Stimulated activated CD4-positive, alpha-beta T cell treated with anti-CD3 and anti-CD28 coated beads, Interleukin-1b, Interleukin-23, amount 100 ng/mL, for 1 hour (primary cell): ENCODE measurements at places on chromosomes 3 and 15.

DNA sequence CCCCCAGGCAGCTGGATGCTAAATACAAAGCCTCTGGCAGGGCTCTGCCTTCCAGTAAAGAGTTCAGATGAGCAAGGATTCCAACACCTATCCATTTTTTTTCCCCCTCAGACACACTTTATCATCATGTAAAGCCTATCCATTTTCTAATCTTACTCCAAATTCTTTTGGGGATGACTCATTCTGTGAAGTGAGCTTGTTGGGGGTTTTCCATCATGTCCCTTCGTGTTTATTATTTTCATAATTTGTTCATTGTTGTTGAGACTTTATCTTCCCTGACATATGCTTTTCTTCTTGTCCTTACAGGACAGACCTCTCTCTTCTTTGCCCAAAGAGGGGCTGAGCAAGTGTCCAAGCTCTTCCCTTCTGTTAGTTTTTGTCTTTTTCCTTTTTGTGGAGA lies 34.7 kb upstream of the SH3BP5 start:
- DNase-seq: no peak

DNA sequence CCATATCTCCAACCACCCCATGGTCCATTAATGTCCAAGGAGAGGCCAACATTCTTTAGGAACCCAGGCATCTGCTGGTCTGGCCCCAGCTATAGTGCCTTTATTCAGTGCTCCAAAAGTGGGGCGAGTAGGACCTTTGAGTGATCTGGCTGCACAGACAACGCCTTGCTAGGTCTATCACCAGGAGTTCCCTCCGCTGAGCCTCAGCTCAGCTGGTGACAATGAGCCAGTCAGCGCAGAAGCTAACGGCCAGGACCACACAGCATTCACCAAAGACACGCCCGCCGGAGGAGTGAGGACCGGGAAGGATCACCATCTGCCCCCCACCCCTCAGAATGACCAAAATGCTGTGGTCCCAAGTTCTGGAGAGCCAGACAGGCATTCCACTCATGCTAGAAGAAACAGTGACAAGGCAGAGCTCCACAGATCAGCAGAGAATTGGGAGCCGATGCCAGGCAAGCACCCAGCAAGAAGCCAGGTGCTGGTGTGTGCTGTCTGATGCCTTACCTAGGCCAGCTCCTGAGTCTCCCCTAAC lies 19.0 kb downstream of the TBC1D2B start:
- no peak for DNase-seq

DNA sequence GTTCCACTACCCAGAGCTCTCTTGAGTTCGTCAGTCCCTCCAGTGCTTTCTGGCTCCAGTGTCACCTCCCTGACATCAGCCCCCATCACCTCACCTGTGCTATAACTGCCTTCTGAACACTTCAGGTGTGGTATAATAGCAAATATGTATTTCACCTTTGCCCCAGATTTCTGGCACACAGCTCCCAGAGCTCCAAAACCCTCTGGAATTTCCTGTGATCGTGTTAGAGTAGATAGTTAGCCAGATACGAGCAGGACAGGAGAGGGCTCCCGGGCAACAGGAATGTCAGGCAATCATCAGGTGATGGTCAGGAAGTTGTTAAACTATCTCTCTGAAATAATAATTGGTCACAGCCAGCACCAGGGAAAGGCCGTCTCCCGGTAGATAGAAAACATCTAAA lies 22.6 kb upstream of the LIMD1 start:
- no peak for DNase-seq

GRCh38 chr15:63891768-63892133 lies 58.0 kb upstream of the HERC1 start:
- no peak for DNase-seq

- DNase-seq: no peak
Observed at GRCh38 chr15:85116925-85117646, 135.4 kb downstream of the PDE8A start.

DNA sequence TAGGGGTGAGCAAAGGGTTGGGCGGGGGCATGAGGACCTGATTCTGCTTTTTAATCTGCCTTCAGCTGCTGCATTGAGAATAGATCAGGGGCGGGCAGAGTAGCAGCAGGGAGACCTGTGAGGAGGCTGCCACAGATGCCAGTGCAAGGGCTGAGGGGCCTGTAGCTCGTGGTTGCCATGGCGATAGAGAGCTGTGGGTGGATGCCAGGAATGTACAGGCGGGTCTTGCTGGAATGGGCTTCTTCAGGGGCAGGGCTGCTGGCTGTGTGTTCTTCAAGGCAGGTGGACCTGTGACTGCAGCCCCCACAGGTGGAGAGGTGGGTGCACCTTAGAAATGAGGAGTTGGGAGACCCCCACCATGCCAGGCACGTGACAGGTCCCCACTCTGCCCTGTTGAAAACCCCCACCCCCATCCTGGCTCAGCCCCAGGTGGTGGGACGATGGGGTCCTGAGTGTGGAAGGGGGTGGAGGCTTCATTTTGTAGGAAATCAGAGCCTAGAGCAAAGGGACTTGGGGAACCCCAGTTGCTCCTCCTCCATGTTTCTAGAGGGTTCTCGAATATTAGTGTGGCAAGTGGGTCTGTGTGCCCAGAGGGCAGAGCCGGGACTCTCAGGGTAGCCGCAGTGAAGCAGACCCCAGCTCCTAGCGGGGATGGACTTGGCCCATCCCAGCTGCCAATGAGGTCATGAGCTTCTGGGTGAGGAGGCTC lies 38.3 kb downstream of the SLC6A6 start:
- no peak for DNase-seq

DNA sequence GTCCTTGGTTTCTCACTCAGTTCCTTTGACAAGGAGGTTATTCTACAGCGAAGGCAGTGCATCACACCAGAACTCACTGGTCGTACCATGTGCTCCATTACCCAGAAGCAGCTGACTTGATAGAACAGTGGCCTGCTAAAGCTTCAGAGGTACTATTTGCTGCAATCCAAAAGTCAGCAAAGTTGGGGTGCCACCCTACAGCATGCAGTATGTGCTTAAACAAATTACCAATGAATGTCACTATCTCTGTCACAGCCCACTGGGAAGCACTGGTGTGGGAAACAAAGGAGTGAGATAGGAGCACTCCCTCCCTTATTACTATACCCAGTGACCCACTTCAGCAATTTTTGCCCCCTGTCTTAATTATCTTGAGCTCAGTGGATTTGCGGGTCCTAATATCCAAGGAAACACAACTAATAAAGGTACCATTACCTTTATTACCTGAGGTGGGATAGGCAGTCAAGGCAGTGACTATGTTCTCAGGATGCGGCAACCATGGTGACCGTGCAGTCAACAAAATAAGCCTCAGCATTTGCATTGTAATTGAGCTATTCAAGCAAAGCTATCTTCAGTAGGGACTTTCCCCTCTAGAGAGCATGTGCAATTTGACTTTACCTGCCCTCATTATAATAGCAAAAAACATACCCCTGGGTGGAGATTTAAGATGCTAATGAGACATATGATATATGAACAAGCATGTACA lies 199.4 kb downstream of the OCA2 start:
- no peak for DNase-seq

- no peak for DNase-seq
Observed at GRCh38 chr3:175107231-175107630, 248.1 kb downstream of the NAALADL2 start.

DNA sequence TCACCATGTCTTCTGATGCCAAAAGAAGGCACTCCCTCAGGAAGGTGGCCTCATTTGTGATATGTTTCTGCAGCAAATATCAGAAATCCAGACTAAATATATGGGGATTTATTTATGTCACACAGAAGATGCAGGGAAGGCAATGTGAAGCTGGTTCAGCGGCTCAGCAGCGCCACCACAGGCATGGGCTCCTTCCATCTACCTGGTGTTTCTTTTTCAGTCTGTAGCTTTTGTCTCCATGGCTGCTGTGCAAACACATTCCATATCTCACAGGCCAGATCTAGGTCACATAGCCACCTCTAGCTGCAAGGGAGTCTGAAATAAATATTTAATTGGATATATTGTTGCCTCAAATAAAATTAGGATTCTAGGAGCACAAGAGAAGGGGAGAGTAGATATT lies 502.1 kb upstream of the IL12A start:
- DNase-seq: no peak

DNA sequence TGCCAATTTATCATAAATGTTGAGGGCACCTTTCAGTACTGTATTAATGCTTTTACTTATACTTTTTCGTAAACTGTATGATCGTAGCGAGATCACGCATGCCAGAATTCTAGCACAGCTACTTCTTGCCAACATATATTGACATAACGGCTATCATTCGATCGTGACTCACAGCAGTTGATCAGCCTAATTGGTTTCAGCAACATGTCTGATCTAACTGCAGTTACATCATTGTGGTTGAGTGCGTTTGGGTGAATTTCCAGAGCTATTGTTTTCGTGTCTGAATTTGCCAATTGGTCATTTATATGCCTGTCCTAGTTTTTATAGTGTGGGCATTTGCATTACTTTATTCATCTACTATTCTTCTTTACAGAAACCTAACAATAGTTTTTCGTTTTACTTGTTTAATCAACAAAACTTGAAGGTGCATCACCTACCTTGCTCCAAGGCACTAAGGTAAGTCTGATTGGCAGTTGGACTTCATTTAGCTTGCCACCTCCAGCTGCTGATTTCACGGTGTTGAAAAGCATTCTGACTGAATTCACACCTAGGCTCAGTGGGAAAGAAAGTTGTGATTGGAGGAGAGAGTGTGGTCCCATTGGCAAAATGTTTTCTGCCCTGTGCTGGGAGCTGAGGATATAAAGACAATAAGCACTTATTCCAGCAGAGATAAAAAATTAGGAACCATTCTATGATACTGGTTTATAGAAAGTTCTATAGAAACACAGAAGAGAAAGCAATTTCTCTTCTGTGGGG lies 120.9 kb upstream of the RGMA start:
- DNase-seq: no peak

GRCh38 chr3:56748663-56749231 lies 53.0 kb downstream of the ARHGEF3 start:
- DNase-seq: no peak

DNA sequence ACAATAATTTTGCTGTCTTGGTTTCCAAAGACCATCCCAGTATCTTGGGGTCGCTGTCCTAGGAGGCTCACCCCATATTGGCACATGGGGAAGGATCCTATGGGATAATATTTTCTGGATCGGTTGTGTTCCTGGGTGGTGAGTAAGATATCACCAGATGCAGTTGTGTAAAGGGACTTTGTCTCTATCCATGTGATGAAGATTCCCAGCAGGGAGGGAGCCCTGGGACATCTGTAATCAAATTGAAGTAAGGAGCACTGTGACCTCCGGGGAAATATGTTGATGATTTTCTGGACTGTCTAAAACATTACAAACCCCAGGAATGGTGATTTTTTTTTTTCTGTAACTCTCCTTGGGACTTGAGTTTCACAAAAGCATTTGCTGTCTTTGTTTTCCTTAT lies 36.2 kb upstream of the LRTM1 start:
- DNase-seq: no peak

DNA sequence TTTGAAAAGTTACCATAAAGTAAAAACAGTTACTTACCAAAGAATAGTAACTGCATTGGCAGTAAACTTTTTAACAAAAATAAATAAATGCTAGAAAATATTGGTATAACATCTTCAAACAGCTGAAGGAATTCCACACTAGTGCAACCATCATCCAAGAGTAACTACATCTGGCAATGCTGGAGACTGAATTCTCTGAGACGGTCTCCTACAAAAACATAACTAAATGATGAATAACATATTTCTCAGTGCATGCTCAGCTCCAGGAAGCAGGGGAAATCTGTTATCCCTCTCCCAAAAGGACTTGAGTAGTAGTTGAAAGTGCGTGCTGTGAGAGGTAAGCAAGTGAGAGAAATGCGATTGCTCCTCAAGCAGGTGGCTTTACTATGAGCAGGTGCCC lies 526.8 kb upstream of the CCDC54 start:
- DNase-seq: no peak

DNA sequence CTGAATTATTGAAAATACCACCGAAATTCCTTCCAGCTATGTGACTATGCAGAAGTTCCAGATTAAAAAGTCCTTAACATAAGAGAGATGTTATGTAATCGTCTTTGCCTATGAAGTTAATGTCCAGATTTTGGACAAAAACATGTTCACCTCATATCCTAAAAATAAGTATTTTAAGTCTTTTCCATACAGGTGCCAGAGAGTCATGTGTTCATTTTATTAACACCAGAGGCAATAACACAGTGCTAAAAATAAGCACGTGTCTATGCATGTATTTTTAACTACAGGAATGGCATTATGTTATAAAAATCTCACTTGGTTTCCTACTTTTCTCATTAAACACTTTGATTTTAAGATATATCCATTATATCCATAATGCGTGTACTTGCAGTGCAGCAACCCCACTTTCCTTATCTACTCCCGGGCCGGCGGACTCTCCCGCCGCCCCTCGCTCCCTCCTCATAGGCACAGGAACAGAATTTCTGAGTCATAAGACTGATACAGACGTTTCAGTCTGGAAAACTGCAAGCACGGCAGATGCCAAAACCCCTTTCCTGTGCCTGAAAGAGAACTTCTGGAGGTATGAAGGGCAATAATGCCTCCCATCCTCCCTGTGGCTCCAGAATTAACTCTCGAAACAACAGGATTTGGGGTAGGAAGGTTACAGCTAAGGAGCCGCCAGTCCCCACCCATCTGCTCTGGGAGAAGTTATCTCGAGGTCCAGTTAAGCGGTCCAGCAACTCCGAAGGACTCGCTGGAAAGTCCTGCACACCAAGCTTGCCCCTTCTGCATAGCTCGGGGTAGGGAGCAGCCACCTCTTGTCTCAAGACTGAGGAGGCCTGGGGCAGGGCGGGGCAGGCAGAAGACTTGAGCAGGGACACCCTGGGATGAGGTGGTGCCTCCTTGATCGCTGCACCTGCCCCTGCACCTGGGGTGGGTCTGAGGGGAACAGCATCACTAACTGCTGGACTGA lies 22.3 kb upstream of the PSTPIP1 start:
- DNase-seq: no peak

GRCh38 chr3:63015614-63016309 lies 140.5 kb upstream of the CADPS start:
- no peak for DNase-seq

GRCh38 chr3:196774191-196774820 lies 34.6 kb downstream of the PAK2 start:
- DNase-seq: no peak
